SJCRH30 (cell line): ENCODE measurements at places on chromosomes 1 and 21. TPM values are rescaled to one million over a fixed set of nuclear protein-coding genes. Genes with fewer than 3 reads are reported as not detected.

Gene TRIM63
- total RNA-seq = not detected in 2 replicates

Gene CYP4A22
- total RNA-seq = not detected in 2 replicates

Gene MAP10
- 0.10 TPM in 1 of 2 replicates, not detected in the other for total RNA-seq

Gene CRYZ
- 36.1 and 39.0 TPM in 2 replicates for total RNA-seq

Gene MCOLN3
- total RNA-seq = 4.7 and 6.2 TPM in 2 replicates

Gene CRNN
- total RNA-seq = not detected in 2 replicates

Gene SLAMF7
- not detected in 2 replicates for total RNA-seq

- H3K36me3 ChIP-seq = peaks cover 7% of the 10 kb centered on the region
- H3K4me1 ChIP-seq = peaks cover 30% of the 10 kb centered on the region
- H3K4me3 ChIP-seq = no peak overlapping the region
- H3K27ac ChIP-seq = no peak overlapping the region
- no peak for DNase-seq
- H3K27me3 ChIP-seq = no peaks in the 10 kb centered on the region
Observed at GRCh38 chr21:14998336-14998735, 66.5 kb downstream of the NRIP1 start.

- no peak overlapping the region for H3K27ac ChIP-seq
- no peak for DNase-seq
- H3K4me1 ChIP-seq = no peaks in the 10 kb centered on the region
- H3K36me3 ChIP-seq = no peaks in the 10 kb centered on the region
- no peaks in the 10 kb centered on the region; the same call in 1 of the 2 replicates for H3K27me3 ChIP-seq
Observed at GRCh38 chr1:214249651-214250050, 31.3 kb upstream of the SMYD2 start.

DNA sequence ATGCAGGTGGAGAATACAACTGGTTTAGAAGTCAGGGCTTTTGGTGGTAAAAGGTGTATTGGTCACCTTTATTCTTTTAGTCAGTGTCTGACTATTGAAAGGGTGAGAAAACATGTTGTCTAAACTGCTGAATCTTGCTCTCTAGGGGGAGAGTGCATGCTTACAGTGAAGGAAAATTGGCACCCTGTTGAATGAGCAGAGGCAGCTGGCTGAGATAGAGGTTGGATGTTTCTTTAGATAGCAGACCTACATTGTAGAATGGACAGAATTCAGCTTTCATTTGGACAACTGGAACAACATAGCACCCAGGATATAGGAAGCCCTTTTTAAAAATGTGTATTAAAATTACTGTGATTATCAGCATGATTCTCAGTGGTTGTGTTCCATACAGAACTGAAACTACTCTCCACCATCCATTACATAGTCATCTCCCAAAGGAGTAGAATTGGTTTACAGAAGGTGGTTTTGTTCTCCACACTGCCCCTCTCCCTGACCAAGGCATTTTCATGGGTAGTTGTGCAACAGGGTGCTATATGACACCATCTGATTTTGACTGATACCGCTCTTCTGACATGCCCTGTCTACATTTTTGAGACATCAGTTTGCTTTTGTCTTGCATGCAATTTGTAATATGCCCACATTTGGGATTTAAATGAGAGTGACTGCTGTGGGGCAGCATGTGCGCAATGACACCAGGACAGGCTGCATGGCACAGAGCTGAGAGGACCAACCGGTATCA, 16.2 kb downstream of the RHOU start:
- H3K4me1 ChIP-seq = no peaks in the 10 kb centered on the region
- no peaks in the 10 kb centered on the region for H3K36me3 ChIP-seq
- no peak for DNase-seq
- no peaks in the 10 kb centered on the region for H3K27me3 ChIP-seq
- H3K4me3 ChIP-seq = no peak overlapping the region

DNA sequence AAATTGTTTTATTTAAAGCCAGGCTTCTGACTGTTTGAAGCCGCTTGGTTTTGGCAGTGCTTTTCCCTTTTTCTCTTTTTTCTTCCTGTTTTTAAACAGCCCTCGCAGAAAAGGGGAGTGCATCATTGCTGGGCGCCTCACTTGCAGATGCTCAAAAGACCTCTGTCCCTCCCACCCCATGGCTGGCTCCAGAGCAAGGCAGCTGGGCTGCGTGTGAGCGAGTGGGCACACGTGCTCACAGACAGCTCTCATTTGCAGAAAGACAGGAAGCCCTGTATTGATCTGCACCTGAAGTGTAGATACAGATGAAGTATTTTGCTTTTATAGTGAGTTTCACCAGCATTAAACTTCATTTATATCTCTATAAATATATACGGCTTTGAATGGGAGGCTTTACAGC, 8.8 kb downstream of the TNR start:
- no peak overlapping the region for H3K27ac ChIP-seq
- H3K27me3 ChIP-seq = no peaks in the 10 kb centered on the region
- H3K4me1 ChIP-seq = no peaks in the 10 kb centered on the region
- no peaks in the 10 kb centered on the region for H3K36me3 ChIP-seq
- no peak overlapping the region for H3K4me3 ChIP-seq

DNA sequence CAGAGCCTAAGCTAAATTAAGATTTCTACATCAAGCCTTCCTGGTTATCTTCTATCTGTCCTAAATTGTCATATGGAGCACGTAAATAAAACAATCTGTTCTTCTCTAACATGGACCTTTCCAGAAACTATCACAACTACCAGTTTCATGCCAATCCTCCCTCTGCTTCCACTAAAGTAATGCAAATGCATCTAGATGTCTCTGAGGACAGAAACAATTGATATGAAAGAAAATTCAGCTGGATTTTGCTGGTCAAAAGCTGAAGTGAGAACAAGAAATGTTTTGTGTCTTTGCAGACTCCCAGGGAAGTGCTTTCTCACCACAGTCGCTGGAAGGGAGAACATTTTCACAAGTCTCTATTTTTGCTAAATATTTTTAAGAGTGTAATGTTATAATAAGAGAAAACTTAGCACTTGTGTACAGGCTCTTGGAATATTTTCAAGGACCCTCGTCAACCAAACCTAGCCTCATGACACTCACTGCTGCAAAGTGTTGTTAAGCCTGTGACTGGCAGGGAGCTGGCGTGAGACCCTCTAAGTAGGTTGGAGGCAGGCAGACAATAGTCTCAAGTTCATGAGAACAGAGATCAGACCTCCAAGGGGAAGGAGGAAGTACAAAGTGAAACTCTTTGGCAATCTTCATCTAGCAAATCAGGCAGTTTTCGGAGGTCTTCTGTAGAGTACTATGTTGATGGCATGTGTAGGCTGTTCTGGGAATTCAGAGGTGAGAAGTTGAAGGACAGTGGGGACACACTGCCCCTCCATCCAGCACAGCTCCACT, 38.8 kb downstream of the DNASE2B start:
- H3K36me3 ChIP-seq = no peaks in the 10 kb centered on the region
- H3K27ac ChIP-seq = no peak overlapping the region
- H3K4me3 ChIP-seq = no peak overlapping the region
- no peaks in the 10 kb centered on the region for H3K4me1 ChIP-seq
- no peak for DNase-seq
- no peaks in the 10 kb centered on the region for H3K27me3 ChIP-seq

- H3K36me3 ChIP-seq = no peaks in the 10 kb centered on the region
- H3K4me1 ChIP-seq = peaks cover 3% of the 10 kb centered on the region; the same call in 1 of the 2 replicates
- peak; percentile 33 for DNase-seq
- no peaks in the 10 kb centered on the region; the same call in 1 of the 2 replicates for H3K27me3 ChIP-seq
- no peak overlapping the region for H3K4me3 ChIP-seq
Observed at GRCh38 chr1:78884685-78885452, 121.7 kb downstream of the ADGRL4 start.

GRCh38 chr1:156746406-156746727, 5.1 kb downstream of the HDGF start:
- peaks cover 37% of the 10 kb centered on the region for H3K4me1 ChIP-seq
- DNase-seq = no peak
- no peaks in the 10 kb centered on the region for H3K27me3 ChIP-seq

GRCh38 chr1:28758420-28758819, 21.7 kb downstream of the YTHDF2 start:
- peaks cover 64% of the 10 kb centered on the region for H3K36me3 ChIP-seq
- H3K27me3 ChIP-seq = no peaks in the 10 kb centered on the region
- no peak overlapping the region for H3K4me3 ChIP-seq
- DNase-seq = no peak
- no peaks in the 10 kb centered on the region for H3K4me1 ChIP-seq

DNA sequence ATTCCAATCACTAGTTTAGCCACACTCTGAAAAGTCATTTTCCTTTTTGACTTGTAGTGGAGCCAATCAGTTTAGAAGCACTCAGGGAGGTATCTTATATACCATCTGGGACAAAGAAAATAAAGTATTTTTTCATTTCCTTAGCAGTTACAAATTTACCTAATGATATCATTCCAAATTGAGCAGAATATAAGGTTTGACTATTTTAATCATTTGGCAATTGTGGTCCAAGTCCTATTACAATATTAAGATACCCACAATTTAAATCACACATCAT, 170.6 kb downstream of the LTN1 start:
- no peak overlapping the region for H3K4me3 ChIP-seq
- no peaks in the 10 kb centered on the region for H3K36me3 ChIP-seq
- DNase-seq = no peak
- H3K27me3 ChIP-seq = 0 out of 2 replicates have a peak, but pooled peaks cover 4% of the 10 kb centered on the region
- H3K27ac ChIP-seq = no peak overlapping the region

DNA sequence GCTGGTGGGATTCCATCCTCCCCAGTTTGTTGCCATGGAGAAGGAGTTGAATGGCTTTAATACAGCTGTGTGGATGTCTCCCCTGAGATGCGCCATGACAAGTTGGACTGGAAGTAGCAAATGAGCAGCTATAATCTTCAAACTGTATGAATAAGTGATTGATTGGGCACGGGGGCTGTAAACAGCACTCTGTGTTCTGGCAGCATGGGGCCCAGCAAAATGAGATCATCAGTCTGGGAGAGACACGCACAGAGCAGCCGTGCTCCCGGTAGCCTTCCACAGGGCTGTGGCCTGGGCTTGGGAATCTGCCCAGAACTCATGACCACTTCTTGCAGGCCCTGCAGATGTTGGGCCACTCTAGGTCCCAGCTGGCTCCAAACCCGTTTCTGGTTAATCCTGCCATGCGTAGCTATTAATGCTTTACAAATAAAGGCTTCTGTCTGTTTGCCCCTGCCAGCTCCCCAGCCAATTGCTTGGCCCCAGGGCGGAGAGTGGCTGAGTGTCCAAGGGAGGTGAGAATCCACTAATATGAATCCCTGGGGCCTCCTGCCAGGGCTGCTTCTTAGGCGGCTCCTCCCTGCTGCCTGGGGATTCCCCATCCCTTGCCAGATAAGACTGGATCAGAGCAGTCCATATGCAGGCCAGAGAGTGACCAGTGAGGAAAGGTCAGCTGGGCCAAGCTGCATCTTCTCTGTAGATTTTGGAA, 642.9 kb downstream of the AJAP1 start:
- no peak overlapping the region for H3K27ac ChIP-seq
- no peak for DNase-seq
- no peaks in the 10 kb centered on the region for H3K4me1 ChIP-seq

GRCh38 chr1:46983830-46984586, 39.5 kb upstream of the CYP4X1 start:
- no peaks in the 10 kb centered on the region for H3K4me1 ChIP-seq
- no peak for DNase-seq
- H3K27me3 ChIP-seq = peaks cover 8% of the 10 kb centered on the region; the same call in 1 of the 2 replicates
- H3K4me3 ChIP-seq = no peak overlapping the region
- H3K36me3 ChIP-seq = no peaks in the 10 kb centered on the region

DNA sequence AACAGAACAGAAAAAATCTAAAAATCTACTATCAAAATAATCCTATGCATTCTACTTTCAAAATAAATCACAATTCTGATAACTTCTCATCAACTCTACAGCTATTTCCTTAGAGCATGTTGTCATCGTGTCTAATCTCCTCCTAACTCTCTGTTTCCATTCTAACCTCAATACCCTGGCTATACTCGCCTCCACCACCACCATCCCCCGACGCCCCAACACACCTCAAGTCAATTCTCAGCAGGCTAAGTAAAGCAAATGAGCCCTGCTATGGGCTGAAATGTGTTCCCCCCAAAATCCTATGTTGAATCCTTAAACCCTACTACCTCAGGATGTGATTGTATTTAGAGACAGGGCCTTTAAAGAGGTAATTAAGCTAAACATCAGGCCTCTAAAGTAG, 34.6 kb downstream of the NRDC start:
- no peak for DNase-seq
- H3K36me3 ChIP-seq = peaks cover 6% of the 10 kb centered on the region

DNA sequence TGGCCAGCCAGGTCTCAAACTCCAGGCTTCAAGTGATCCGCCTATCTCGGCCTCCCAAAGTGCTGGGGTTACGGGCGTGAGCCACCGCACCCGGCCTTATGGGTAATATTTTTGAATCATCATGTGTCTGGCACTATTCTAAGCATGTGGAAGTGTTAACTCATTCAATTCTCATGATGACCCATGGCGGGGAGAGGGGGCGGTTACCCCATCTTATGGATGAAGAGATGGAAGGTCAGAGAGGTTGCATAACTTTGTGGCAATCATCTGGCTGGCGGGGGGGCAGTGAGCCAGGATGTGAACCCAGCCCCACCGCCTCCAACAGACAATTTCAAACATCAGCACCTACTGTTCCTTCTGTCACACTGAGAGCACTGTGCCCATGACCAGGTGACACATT, 11.5 kb upstream of the TAS1R2 start:
- H3K27ac ChIP-seq = no peak overlapping the region
- H3K4me1 ChIP-seq = no peaks in the 10 kb centered on the region
- H3K27me3 ChIP-seq = peaks cover 15% of the 10 kb centered on the region
- no peaks in the 10 kb centered on the region for H3K36me3 ChIP-seq
- no peak overlapping the region for H3K4me3 ChIP-seq
- no peak for DNase-seq
